Stimulated activated CD4-positive, alpha-beta T cell treated with anti-CD3 and anti-CD28 coated beads, Interleukin-1b, Interleukin-23, amount 100 ng/mL, for 48 hours (primary cell): ENCODE measurements at places on chromosomes 6 and 20.

- DNase-seq = peak; percentile 15
These were observed 32.8 kb upstream of the ZNFX1 start for GRCh38 chr20:49310705-49311104.

- DNase-seq = no peak
These were observed 18.9 kb upstream of the SMIM29 start for GRCh38 chr6:34267746-34268145.

- no peak for DNase-seq
These were observed 8.1 kb downstream of the SLC2A4RG start for GRCh38 chr20:63747622-63748069.

- DNase-seq = no peak
These were observed 15.5 kb downstream of the RIPOR3 start for GRCh38 chr20:50675671-50676376.

- DNase-seq = no peak
These were observed 109.5 kb upstream of the SMLR1 start for GRCh38 chr6:130717657-130718056.

GRCh38 chr20:2745060-2745910 lies 52.7 kb downstream of the EBF4 start:
- no peak for DNase-seq

GRCh38 chr20:59737816-59738215 lies 133.5 kb downstream of the PHACTR3 start:
- no peak for DNase-seq

GRCh38 chr6:163384510-163384909 lies 30.0 kb upstream of the QKI start:
- no peak for DNase-seq

GRCh38 chr6:145286916-145287315 lies 448.4 kb downstream of the EPM2A start:
- DNase-seq = no peak

- DNase-seq = no peak
These were observed 152.0 kb downstream of the TASP1 start for GRCh38 chr20:13486694-13487093.

- DNase-seq = no peak
These were observed 76.7 kb upstream of the PAX1 start for GRCh38 chr20:21628800-21629199.

DNA sequence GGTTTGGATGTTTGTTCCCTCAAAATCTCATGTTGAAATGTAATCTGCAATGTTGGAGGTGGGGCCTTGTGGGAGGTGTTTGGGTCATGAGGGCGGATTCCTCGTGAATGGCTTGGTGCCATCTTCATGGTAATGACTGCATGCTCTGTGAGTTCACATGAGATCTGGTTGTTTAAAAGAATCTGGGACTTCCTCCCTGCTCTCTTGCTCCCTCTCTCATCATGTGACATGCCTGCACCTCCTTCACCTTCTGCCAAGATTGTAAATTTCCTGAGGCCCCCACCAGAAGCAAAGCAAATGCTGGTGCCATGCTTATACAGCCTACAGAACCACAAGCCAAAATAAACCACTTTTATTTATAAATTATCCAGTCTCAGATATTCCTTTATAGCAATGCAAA lies 250.3 kb upstream of the PLN start:
- no peak for DNase-seq

- no peak for DNase-seq
These were observed 387.3 kb downstream of the CDKAL1 start for GRCh38 chr6:20921578-20921977.

DNA sequence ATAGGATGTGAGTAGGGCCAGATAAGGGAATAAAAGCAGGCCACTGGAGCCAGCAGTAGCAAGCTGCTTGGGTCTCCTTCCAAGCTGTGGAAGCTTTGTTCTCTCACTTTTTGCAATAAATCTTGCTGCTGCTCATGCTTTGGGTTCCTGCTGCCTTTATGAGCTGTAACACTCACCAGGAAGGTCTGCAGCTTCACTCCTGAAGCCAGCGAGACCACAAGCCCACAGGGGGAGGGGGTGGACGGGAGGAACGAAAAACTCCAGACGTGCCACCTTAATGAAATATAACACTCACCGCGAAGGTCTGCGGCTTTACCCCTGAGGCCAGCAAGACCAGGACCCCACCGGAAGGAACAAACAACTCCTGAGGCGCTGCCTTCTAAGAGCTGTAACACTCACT lies 1324.4 kb upstream of the EYS start:
- no peak for DNase-seq

DNA sequence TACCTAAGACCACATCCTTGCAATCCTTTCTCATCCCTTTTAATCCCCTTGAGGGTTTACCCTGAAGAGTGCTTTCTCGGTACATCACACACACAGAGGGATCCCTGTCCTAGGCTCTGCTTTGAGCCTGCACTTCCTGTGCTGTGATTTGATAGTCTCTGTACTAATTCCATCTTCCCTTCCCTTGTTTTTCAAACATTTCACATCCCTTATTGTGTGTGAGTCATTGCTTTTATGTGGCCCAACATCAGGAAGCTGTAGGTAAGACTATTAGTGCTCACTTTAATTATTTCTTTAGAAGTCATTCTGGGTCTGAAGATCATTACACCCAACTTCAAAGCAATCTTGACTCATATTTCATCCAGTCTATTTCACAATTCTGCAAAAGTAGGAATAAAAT lies 57.2 kb upstream of the ANKEF1 start:
- DNase-seq = no peak

DNA sequence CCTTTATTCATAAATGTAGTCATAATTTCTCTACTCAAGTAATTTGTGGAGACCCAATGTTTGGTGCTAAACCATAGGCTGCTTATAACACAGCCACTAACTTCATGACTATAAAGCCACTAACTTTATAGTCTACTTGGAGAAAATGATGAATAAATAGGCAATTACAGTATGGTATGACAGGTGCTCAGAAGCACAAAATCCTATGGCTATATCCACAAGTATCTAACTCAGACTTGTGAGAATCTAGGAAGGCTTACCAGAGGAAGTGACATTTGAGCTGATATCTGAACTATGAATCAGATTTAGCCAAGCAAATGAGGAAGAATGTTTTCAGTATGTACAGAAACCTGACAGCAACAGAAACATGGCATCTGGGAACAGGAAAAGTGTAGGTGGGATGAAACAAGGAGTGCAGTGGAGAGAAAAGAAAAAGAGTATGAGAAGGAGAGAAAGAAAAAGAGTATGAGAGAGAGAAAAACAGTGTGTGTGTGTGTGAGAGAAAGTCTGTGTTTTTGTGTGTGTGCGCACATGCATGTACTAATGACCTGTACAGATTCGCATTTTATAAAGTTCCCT lies 59.9 kb downstream of the REV3L start:
- no peak for DNase-seq

DNA sequence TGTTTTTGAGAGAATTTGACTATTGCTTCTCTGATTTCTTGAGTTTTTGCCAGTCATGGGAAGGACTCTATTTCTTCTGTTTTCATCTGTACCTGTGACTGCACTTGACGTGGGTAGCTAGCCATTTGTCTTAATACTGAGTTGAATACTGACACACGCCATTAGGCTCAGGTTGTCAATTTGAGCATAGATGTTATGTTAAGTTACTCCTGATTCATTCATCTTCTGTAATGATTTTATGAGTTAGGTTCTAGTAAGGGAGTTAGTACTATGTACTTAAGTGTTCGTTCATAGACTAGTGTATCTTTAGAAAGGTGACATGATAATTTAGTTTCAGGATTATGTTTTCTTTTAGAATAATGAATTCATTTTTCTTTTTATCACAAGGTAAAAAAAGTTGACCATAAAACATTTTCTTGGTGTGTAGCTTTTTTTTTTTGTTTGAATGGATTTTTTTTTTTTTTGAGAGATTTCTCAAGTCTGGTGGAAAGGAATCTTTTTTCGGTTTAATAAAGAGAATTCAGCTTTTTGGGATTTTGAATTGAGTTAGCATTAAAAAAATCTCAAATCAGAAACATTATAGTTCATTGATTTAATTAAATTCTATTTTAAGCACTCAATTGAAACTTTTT lies 1.7 kb downstream of the AFDN start:
- no peak for DNase-seq

DNA sequence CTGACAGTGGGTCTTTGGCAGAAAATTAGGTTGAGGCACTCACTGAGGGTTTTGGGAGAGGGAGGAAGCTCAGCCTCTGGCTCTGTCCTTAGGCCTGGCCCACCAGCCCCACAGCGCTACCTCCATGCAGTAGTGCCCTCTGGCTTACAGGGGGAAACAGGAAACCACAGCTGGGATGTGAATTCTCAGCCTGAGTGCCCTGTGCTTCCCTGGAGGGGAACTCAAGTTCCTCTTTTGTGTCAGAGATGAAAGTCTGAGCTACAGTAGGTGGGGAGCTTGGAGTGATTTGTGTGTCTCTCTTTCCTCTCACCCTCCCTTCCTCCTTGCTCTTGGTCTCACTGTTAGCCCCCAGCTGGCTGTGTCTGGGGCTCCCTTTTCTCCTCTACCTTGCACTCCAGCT lies 48.2 kb upstream of the BLCAP start:
- no peak for DNase-seq

DNA sequence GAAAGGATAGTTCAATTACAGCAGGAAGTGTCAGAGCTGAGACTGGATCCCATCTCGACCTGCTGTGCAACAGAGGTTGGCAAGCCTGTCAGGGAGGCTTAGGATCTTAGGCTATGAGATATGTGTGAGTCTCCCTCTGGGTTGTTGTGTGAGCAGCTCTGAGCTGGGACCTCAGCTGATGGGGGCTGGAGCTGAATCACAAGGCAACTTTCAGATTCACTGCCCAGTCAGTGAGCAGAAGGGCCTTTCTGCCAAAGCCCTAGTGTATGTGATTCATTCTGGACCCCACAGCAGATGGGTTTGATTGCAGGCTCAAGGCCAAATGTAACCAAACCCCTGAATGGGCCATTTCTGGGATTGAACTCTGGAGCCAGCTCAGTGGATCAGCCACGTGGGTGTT lies 4.5 kb downstream of the PI3 start:
- no peak for DNase-seq

DNA sequence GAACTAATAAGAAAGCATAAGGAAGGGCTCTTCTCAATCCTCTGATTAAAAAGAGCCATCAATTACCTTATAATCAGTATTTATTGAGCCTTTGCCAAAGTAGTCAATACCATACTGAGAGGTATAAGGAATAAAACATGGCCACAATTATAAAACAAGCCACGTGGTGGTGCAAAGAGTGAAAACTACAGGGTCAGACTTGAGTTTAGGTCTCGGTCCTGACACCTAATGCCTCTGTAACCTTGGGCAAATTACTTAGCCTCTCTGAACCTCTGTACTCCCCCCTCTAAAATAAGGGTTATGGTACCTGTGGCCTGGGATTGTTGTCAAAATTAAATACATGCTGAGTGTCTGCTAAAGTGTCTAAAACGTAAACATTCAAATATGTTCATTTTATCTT lies 11.8 kb downstream of the TRIM10 start:
- DNase-seq = no peak

DNA sequence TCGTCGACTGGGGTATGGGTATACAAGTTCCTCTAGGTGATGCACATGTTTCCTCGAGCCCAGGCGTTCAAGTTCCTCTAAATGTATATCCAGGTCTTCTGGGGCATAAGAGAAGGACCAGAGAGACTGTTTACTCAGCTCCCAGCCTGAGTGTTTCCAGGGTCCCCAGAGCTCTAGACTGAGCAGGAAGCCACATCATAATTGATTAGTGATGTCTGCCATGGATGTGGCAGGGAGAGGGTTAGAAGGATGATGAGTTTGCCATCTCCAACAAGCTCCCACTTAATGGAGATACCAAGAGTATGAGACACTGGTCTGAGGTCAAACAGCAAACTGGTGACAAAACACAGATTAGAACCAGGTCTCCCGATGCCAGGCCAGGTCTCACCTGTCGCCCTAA lies 74.8 kb downstream of the PREX1 start:
- no peak for DNase-seq

DNA sequence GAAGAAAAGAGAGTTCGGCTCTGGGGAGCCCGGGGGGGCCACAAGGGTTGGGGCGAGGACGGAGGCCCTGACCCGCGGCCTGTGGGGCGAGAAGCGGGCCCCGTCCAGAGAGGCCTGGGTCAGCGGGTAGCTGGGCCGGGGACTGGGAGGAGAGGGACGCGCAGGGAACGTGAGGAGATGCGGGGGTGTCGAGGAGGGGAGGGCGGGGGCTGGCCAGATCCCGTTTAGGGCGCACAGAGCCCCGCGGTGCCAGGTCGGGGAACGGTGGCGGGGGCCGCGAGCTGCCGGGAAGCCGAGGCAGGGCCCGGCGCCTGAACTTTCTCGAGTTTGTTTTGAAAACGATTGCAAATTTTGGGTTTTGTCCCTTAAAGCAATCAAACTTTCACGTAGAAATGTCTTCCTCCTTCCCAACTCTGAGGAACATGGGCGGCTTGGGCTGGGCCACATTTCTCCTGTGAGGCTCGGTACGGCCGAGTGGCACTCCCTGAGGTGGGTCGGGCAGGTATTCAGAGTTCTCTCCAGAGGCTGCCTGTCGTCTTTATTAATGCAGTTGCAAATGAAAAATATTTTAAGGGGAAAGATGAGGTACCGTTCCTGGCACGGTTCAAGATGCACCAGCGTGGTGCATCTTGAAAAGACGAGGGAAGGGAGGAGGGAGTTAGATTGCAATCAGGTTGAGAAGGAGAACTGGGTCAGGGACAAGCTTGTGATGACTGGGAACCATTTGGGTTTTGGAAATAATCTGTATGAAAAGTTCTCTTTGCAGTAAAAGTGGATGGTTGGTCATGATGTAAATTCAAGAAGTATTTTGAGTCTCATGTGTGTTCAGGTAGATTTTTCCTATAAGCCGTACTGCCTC lies 972 bp downstream of the RNF8 start:
- DNase-seq = peak; percentile 12

DNA sequence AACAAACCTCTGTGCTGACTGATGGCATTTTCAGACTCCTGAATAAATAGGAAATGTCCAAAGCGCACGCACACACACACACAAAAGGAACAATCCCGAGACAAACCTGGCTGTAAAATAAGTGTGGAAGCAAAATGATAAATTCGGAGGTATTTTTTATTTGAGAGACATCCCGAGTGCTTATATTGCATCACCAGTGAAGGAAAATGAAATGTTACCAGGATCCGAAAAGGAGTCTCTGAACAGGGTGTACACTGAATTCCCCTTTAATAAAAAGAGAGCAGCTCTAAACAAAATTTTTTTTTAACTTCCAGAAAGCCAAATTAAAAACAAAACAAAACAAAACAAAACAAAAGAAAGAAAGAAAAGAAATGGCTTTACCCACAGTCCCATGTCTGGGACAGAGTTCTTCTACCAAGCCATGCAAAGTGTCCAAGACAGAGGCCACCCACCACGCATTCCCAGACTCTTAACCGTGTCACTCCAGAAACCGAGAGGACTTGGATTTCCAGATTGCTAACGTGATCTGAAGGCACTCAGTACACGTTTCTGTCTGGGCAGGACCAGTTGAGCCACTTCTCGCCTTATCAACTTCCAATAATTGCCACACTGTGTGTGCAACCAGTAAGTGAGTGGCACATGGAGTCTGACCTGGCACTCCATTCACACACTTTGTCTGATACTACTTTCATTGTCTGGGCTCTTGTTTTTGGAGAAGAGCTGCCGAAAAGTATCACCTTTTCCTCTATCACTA lies 817 bp downstream of the ME1 start:
- DNase-seq = no peak

- DNase-seq = no peak
These were observed 24.9 kb downstream of the GTPBP2 start for GRCh38 chr6:43604174-43604573.

GRCh38 chr20:1537731-1538058 lies 19.8 kb downstream of the SIRPD start:
- DNase-seq = no peak
